Naive thymus-derived CD8-positive, alpha-beta T cell (primary cell): ENCODE measurements at places on chromosomes 13 and 19. TPM values are rescaled to one million over a fixed set of nuclear protein-coding genes. Genes with fewer than 3 reads are reported as not detected.

SLITRK6 gene
- not detected for polyA plus RNA-seq

FAM216B gene
- polyA plus RNA-seq = not detected

ZNF575 gene
- 4.1 TPM for polyA plus RNA-seq

GRCh38 chr13:112928972-112929782 is 39.8 kb upstream of the MCF2L start:
- DNase-seq = no peak

DNA sequence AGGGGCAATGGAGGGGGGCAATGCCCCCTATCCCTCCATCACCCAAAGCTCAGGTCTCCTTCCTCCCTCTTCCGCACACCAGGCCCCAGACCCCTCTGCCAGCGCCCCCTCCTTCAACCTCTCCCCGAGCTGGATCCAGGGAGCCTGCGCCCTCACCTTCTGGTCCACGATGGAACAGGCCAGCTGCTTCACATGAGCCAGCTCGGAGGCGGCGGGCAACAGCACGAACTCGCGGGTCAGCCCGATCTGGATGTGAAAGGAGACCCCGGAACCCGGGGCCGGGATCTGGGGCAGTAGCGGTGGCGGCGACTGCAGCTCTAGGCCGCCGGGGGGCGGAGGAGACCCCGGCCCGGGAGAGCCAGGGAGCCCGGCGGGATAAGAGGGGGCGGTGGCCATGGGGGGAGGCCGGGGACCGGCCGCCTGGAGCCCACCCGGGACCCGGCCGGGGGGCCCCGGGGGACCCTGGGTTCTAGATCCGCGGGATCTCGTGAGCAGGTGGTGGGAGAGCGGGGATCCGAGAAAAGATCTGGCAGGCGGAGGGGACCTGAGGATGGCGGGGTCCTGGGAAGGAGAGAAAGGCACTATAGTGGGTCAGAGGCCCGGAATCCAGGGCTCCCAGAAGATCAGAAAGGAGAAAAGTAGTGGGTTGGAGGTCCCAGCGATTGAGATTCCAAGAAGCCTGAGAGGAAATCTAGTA is 791 bp downstream of the PRKD2 start:
- DNase-seq = no peak

GRCh38 chr13:113669231-113669754 is 2.3 kb downstream of the GRK1 start:
- no peak for DNase-seq

GRCh38 chr19:1105008-1105872 is 1.4 kb downstream of the GPX4 start:
- DNase-seq = no peak

CEACAM4 gene
- polyA plus RNA-seq = not detected

DNA sequence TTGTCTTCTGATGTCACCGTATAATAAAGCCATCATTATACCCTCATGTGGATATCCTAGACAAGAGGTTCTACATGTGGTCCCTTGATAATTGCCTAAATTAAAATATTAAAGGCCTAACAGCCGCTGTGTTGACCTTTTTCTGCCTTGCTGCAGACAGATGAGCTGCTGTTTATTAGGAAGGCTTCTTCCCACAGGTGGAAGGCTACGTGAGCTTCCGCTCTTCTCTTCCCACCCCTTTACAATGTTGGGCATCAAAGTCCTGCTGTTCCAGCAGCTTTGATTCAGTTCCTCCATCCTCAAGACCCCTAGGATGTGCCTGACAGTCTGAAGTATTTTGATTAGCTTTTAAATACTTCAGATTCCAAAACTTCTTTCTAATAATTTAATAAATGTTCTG is 217.1 kb downstream of the PCCA start:
- DNase-seq = no peak

PNMA8A gene
- not detected for polyA plus RNA-seq

DNA sequence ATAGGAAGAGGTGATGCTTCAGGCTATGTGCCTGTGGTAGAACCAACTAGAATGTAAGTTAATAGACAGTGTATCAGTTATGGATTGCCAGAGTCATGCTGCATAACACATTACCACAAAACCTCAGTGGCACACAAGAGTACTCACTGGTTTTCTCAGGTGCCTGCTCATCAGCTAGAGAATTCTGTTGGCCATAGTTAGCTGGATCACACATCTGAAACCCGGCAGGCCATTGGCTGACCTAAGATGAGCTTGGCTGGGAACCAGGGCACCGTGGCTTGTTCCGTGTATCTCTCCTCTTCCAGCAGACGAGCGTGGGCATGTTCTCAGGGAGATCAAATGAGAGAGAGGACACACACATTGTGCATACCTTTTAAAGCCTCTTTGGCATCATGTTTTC is 76.7 kb downstream of the TEX26 start:
- no peak for DNase-seq
